Astrocyte of the spinal cord (primary cell): ENCODE measurements at places on chromosomes 4 and X.

DNA sequence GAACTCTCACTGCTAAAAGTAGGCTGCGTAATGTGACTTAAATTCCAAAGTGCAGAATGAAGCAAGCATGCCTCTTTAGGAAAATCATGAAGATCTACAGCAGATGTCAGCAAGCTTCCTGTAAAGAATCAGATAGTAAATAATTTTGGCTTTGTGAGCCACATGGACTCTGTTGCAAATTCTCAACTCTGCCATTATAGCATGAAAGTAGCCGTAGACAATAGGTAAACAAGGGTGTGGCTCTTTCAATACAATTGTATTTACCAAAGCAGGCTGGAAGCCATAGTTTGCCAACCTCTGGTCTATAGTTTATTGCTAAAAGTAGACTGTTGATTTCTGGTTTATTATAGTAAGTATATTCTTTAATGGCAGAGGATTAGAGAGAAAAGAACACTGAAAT lies 80.3 kb upstream of the FAM9B start:
- DNase-seq, result no peak

- no peak for DNase-seq
These were observed 109.5 kb upstream of the TEX13C start for GRCh38 chrX:125210146-125210545.

DNA sequence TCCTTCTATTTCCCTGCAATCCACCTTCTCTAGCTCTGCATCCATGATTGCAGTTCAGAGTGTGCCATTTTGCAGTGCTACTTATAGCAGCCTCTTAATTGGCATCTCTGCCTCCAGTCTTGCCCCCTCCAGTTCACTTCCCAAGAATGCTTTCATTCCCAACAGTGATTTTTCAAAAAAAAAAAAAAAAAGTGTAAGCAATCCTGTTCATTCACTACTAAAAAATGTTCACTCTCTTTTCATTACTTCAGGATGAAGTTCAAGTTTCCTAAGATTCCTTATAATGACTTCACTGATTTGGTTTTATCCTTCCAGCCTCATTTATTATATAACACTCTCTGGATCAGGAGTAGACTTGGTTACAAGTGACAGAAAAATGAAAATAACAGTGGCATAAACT lies 124.7 kb upstream of the LNX1 start:
- DNase-seq, result no peak

- DNase-seq, result no peak
These were observed 55.5 kb downstream of the BMPR1B start for GRCh38 chr4:94813221-94813620.

GRCh38 chr4:8410641-8411271 lies 29.8 kb downstream of the ACOX3 start:
- peak; percentile 59 for DNase-seq

DNA sequence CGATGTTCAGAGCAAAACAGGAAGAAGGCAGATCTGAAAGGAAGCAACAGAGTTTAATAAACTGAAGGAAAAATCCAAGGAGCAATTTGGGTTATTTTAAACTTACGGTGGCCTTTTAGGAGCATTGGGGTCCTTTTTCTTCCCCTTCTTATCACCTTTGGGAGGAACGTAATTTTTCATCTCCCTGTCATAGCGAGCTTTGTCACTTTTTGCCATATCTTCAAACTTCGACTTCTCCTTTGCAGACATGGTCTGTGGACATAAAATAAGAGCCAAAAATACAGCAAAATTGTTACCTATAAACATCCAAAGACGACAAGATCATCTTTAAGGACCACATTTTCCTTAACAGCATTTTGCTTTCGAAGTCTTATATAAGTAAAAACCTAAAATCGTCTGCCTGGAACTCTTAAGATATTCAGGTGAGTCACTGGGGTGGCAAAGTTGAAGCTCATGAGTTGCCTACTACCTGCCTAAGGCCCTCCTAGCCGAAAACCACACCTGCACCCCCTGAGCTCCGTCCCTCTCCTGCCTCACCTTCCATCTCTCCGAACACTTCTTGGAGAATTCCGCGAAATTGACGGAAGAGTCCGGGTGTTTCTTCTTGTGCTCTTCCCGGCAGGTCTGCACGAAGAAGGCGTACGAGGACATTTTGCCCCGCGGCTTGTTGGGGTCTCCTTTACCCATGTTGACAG lies 1.0 kb downstream of the HMGB2 start:
- no peak for DNase-seq

GRCh38 chr4:165461159-165461821 lies 82.5 kb downstream of the CPE start:
- DNase-seq, result peak; percentile 46

DNA sequence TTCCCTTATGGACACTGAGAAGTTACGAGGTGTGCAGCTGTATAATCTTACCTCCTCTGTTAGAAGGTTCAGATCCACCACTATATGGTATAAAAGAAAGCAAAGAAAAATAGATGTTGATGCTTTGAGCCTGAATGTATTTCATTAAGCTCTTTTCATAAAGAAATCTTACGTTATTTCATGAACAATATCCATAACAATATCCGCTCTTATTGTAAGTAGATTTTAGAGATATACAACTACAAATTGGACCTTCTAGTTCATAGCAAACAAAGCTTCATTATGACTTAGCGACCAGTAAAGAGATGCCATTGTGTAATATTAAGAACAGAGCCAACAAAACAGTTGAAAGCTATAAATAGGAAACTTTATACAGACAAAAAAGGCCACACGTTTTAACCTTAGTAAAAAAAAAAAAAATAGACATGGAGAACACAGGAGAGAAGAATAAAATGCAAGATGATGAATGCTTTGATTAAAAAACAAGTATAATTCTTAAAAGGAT lies 203.6 kb downstream of the PDGFC start:
- no peak for DNase-seq

DNA sequence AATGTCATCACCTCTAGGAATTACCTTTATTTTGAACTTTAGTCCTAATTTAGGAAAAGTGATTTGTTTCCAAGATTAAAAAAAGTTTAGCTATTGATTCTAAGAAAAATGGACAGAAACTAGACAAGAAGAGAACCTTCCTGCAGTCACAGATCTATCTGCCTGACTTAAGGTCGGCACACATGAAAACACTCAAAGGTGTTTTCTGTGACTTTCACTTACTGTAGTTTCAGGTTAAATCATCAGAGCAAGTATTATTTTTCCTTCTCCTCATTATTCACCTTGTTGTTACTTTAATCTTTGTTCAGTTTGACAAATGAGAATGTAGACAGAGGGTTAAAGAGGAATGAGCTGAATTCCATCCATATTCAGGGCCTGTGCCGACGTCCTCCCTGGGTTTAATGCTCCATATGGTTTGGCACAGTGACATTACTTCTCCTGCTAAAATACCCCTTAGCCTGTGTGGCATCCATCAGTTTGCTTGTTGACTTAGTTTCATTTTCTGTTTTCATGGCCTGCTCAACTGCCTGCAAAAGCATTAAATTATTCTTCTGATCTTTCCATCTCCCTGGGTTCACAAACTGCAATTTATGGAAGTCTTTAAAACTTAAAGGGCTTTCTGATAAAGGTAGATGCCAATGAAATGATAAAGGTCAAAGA lies 352.7 kb downstream of the NKX6-1 start:
- DNase-seq, result no peak

DNA sequence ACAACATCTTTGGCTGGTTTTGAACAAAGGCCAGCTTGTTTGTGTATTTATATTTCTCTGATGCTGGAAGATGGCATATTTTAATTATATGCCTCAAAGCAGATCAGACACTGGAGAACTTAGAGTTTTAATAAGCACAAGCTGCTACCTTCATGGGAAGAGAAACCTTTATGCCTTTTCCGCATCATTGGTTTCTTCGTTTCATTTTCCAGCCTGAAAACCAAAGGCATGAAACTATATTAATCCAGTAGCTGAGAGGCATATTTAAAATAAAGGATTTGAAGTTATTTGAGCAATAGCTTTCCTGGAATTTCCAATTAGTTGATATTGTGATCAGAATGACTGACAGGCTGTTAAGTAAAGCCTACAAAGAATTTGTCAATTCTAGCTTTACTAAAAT lies 141.0 kb downstream of the ARHGAP24 start:
- DNase-seq, result no peak

GRCh38 chrX:139974471-139974870 lies 9.2 kb upstream of the CXorf66 start:
- DNase-seq, result no peak

DNA sequence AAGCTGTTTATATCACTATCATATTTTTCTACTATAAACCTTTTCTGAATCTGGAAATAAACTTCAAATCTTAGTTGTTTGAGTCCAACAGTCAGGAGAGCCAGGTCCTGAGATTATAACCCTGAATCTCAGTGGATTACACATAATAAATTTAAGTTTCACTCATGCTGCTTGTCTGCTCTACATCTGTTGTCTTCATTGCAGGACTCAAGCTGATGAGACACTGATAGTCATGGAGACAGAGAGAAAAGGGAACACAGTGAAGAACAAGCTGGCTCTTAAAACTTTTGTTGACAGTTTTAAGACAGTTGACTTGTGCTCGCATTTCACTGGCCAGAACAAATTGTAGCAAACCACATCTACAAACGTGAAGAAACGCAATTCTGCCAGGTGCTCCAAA lies 327.0 kb upstream of the CTSO start:
- no peak for DNase-seq

GRCh38 chr4:178233906-178234305 lies 791.7 kb upstream of the AGA start:
- no peak for DNase-seq

DNA sequence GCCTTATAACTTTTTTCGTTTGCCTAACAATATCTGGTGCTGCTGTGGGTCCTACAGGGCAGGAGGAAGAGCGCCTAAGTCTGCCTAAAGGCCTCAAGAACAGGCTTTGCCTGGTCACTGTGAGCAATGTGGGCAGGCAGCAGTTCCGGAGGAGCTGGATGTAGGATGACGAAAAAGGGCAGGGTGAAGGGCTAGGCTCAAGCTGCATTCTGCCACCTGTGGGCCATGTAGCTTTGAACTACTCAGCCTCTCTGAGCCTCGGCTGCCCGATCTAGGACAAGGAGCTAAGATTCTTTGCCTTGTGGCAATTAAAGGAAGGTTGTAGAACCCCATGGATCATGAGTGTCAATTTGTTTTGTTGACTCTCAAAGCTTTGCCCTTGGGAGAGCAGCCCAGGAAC lies 57.1 kb upstream of the MAMLD1 start:
- no peak for DNase-seq

DNA sequence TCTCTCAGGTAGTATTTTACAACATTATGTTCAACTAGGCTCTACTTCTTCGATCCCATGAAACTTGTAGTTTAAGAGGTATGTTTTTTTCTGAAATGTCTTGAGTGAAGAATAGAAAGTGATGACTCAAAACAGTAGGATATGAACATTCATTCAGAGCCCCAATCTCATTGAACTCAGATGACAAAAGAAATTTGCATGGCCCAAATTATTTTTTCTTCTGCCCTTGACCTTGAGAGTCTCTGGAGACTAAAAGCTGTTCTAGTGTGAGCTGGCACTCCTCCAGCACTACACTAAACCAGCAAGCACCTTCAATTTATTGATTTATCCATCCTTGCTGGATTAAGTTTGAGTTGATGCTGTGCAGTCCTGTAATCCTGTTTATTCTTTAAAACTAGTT lies 4.0 kb downstream of the DCLK2 start:
- no peak for DNase-seq

- DNase-seq, result peak; percentile 68
These were observed at the start of gene ARL9 for GRCh38 chr4:56505269-56506130. Gene ARL9, plus strand, starts transcription at chr4:56505791. Its CDS starts 72 bp downstream, at chr4:56505863.

- DNase-seq, result no peak
These were observed 407.6 kb downstream of the TLL1 start for GRCh38 chr4:166280642-166281041.

DNA sequence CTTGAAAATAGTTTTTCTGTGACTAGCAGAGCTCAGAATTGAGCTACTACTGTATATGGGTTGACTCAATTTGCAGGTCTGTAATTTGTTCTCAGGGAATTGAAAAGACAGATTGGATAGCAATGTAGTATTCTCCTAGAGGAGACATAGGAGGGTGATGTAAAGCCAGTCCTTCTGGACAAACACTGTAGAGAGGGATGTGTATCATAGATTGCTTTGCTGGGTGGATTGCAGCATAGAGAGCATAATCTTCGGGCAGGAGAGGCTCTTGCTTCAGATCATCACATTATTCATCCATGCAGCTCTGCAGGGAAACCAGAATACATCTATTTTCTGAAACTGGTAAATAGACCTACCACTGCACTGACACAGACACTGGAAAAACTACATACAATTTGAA lies 1110.5 kb downstream of the RAPGEF2 start:
- no peak for DNase-seq

DNA sequence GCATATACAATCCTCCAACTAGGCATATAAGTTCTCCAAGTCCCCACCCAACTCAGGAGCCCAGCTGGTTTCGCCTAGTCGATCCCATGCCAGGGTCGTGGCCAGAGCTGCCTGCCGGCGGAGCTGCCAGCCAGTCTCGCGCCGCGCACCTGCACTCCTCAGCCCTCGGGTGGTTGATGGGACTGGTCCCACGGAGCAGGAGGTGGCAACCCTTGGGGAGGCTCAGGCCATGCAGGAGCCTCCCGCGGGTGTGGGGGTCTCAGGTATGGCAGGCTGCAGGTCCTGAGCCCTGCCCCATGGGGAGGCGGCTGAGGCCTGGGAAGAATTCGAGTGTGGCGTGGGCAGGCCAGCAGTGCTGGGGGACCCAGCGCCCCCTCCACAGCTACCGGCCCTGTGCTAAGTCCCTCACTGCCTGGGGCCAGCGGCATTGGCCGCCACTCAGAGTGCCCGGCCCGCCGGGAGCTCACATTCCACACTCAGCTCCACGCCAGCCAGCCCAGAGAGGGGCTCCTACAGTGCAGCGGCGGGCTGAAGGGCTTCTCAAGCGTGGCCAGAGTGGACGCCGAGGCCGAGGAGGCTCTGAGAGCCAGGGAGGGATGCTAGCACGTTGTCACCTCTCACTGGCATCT lies 1086.4 kb upstream of the PCDH10 start:
- DNase-seq, result no peak

DNA sequence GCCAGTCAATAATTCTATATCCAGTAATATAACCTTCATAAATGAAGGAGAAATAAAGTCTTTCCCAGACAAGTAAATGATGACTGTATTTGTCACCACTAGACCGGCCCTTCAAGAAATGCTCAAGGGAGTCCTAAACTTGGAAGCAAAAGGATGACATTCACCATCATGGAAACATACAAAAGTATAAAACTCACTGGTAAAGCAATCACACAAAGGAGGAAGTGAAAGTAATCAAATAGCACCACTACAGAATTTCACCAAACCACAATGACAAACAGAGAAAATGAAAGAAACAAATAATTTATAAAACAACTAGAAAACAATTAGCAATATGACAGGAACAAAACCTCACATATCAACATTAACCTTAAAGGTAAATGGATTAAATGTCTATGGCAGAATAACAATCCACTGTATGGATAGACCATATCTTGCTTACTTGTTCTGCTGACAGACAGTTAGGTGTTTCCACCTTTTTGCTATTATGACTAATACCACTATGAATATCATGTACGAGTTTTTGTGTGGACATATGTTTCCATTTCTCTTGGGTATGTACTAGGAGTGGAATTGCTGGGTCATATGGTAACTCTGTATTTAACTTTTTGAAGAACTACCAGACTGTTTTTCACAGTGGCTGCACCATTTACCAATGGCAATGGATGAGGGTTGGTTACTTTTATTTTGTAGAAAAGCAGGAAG lies 44.9 kb downstream of the NAT8L start:
- no peak for DNase-seq
